NCI-H446 treated with DMSO at 0.1 percent for 48 hours (cell line): ENCODE measurements at places on chromosomes 2 and 18.

GRCh38 chr2:19461504-19462255 lies 103.3 kb upstream of the OSR1 start:
- DNase-seq, result no peak

DNA sequence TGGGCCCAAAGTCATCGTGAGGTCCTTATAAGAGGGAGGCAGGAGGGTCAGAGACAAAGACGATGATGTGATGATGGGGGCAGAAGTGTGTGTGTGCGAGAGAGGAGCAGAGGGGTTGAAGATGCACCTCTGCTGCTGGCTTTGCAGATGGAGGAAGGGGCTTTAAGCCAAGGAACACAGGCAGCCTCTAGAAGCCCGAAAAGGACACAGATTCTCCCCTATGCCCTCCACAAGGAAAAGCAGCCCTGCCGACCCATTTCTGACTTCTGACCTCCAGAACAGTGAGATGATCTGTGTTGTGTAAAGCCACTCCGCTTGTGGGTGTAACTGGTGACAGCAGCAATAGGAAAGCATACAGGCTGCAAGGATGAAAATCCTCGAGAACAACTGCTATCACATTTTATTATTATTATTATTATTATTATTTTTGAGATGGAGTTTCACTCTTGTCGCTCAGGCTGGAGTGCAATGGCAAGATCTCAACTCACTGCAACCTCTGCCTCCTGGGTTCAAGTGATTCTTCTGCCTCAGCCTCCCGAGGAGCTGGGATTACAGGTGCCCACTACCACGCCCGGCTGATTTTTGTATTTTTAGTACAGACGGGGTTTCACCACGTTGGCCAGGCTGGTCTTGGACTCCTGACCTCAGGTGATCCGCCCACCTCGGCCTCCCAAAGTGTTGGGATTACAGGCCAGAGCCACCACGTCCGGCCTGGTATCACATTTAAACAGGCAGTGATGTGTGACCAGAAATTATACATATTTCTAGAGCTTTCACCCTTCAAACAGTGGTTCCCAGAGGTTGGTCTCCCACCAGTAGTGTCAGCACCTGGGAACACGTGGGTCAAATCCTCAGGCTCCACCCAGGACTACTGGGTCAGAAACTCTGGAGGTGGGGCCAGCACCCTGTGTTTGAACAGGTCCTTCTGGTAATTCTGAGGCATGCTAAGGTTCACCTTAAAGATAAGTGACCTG lies 170.5 kb downstream of the TGIF1 start:
- DNase-seq, result no peak

DNA sequence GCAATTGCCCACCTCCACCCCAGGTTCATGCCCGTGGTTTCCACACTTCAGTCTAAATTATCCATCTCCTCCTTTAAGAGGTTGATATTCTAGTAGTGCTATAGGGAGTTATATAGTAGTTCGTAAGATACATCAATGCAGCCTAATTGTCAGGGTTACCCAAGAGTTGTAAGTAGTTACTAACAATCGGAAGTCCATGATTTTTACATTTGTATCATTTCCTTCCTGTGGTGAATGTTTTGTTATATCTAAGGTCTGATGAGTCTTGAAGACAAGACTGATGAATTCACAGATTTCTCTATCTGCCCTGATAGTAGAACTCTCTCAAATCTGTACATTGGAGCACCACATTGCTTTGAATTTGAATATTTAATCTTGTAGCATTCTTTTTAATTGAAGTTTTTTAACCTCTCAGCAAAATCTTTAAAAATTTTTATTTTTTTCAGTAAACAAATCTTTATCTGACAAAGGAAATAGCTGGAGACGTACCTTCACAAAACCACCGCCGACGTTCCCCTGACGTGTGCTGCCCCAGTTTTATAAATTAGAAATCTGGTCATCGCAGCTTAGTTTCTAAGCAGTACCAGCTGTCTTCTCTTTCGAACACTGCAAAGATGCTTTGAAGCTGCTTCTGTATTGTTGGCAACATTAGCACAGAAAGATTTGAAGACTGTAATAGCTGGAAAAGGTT lies 264.5 kb downstream of the SOCS6 start:
- DNase-seq, result no peak

DNA sequence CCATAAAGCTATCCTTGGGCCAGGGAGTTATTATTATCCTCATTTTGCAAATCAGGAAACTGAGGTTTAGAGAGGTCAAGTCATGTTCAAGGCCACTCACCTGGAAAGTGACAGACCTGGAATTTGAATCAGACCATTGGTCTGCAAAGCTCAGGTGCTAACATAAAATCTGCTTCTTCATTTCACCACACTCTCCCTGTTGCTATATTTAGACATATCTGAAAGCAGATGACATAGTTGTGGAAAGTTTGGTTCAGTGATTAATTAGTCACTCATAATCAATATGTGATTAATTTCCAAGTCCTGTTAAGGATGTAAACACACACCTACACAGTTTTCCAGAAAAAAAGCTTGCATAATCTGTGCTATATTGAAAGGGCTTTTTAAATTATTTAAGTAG lies 57.4 kb downstream of the LINC00305 start:
- no peak for DNase-seq

DNA sequence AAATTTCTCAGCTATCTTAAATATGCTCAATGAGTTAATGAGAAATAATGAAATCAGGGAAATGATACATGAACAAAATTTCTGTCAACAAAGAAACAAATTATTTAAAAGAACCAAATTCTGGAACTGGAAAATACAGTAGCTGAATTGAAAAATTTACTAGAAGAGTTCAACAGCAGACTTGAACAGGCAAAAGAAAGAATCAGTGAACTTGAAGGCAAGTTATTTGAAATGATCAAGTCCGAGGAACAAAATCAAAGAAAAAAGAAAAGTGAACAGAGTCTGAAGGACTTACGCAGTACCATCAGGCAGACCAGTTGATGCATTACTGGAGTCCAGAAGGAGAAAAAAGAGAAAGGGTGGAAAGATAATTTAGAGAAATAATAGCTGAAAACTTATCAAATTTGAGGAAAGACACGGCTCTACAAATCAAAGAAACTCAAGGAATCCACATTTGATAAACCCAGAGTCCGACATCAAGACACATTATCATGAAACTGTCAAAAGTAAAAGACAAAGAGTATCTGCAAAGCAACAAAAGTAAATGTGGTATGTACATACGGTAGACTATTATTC lies 83.6 kb downstream of the CCDC138 start:
- DNase-seq, result no peak

GRCh38 chr2:208542465-208543041 lies 136.0 kb downstream of the PTH2R start:
- no peak for DNase-seq

DNA sequence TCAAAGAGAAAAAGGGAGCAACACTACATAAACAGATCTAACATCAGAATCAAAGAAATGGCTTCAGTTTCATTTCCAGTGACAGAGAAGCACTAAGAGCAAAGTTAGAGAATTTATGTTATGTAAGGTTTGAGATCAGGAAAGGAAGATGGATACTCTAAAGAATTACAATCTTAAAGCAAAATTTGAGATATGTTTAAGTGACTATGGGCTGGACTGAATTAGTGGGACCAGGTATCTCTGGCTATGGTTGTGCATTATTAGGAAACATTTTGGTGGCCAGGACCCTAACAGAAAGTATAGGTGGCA lies 208.2 kb downstream of the CCDC178 start:
- DNase-seq, result no peak

DNA sequence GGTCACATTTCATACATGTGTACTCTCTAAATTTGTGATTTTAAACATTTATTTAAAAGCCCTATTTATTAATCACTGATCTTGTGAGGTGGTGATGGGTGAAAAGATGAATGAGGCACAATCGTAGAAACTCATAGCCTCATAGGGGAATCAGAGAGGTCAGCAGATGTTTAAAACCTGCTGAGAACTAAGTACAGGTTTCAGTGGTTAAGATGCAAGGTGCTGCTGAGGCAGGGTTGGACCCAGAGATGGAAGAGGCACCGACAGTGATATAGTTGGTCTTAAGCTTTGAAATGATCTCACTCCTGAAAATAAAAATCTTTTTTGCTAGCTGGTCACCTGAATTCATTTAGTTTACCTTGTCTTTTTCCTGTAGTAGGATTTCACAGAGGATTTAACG lies 49.6 kb downstream of the LINC00305 start:
- DNase-seq, result no peak

- DNase-seq, result no peak
Observed at GRCh38 chr2:239523954-239524330, 123.1 kb upstream of the HDAC4 start.

DNA sequence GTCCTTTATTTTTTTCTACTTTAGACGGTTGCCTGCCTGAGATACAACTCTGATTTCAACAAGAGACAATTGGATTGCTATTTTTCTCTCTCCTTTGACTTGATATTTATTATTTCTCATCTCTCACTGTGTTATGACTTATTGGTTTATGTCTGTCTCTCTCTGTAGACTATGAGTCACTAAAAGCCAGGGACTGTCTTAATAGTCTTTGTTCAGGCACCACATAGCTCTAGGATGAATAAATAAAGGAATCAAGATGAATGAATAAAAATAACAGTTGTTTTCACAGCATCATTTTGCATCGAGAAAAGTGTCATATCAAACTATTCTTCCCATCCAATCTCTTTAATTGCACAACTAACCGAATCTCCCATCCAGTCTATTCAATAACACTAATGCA lies 31.4 kb upstream of the CD28 start:
- no peak for DNase-seq

GRCh38 chr2:51448911-51449310 lies 417.0 kb upstream of the NRXN1 start:
- no peak for DNase-seq

- DNase-seq, result no peak
Observed at GRCh38 chr2:167814881-167815718, 432.3 kb downstream of the STK39 start.

- DNase-seq, result no peak
Observed at GRCh38 chr2:159961037-159961436, 101.4 kb downstream of the PLA2R1 start.

DNA sequence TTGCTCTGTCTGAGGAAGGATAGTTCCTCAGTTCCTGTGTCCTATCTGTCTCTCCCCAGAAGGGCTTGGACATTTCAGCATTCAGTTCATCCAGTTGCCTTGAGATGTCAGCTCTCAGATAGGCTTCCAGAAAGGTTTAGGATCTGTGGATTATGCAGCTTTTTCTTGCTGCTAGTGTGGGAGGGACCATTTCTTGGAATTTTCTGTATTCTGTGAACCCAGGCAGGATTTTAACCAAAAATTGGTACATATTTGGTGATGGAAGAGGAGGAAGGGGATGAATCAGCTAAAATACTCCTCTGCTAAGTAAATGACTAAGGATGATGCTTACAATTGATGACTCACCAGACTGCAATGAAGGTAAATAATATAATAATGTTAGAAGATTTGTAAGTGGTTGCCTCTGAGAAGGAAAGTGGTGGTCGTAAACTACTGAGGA lies 58.6 kb upstream of the DOCK10 start:
- DNase-seq, result no peak

GRCh38 chr18:70330887-70331286 lies 42.0 kb downstream of the SOCS6 start:
- no peak for DNase-seq

DNA sequence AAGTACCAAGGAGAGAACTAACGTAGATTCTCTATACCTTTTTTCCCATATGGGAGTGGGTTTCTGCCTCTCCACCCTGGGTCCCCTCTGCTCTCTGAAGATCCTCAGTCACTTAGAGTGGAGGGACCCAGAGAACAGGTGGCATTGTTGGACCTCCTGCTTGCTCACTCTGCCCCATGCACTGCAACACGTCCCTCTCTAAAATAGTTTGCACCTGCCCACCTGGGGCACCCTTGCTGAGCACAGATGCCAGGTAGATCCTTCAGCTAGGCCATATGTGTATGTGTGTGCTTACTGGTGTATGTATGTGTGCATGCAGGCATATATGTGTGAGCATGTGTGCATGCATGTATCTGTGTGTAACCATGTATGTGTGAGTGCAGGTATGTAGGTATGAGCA lies 2.2 kb downstream of the IL36RN start:
- DNase-seq, result no peak

DNA sequence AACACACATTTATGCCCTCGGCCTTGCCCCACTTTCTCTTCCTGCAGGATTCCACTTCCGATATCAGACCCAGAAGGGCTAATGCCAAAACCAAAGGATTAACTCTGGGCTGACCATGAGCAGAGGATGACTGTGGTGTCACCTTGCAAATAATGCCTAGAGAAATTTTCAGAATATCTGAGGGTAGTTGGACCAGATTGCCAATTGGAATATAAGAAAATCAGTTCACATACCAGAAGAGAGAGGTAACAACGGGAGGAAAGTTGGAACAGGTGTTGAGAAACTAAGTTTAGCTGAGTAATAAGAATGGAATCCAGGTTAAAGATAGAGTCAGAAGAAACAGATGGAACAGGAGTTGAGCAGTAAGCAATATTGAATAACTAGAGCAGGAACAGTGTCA lies 232.7 kb upstream of the UBE2E3 start:
- DNase-seq, result no peak

DNA sequence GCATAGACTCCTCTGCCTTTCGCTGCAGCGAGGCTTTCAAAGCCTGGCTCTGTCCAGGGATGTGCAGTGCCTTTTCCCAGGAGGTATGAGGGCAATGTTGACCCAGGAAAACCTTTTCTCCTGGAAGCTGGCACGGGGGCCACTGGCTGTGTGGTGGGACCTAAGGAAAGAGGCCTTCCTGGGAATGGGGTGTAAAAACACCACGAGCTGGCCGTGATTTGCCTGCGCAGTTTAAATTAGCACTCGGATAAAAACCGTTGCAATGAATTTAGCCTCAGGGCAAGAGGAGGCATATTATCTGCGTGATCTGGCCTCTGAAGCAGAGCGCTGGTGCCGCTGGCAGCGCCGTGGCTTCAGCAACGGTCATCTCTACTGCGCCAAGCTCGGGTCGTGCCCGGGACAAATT lies 3.0 kb downstream of the OSR1 start:
- DNase-seq, result no peak

DNA sequence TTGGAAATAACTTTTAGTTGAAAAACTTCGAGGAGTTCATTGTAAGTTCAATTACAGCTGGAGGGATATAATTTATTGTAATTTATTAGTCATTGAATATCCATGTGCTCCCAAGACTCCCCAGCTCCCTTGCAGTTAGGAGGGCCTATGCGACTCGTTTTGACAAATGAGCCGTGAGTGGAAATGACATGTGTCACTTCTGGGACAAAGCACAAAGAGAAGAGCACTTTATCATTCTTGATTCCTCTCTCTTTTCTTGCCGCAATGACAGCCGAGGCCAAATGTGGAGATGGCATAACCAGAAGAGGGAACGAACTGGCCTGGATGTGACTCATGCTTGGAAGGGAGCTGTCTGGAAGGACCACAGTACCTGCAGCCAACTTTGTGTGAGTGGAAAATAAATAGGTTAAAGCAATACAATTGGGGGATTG lies 44.2 kb upstream of the ITSN2 start:
- DNase-seq, result no peak

DNA sequence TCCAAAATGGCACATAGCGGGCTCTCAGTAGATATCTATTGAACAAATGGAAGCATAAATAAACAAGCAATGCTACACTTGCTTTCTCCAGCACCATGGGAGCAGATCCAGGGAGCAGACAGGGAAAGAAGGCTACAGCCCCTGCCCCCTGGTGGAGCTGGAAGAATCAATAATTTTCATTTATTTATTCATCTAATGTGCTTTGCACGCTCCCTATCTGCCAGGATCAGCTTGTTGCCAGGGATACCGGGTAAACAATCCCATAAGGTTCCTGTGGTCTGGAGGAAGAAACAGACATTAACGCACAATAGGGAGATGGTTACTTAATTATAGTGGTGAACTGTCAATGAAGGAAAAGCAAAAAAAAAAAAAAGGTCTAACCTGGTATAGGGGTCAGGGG lies 40.1 kb upstream of the CLASP1 start:
- DNase-seq, result no peak

- DNase-seq, result no peak
Observed at GRCh38 chr18:13501543-13501887, 224.8 kb downstream of the FAM210A start.
